ENCODE measurements at places on chromosomes 12 and 14.

DNA sequence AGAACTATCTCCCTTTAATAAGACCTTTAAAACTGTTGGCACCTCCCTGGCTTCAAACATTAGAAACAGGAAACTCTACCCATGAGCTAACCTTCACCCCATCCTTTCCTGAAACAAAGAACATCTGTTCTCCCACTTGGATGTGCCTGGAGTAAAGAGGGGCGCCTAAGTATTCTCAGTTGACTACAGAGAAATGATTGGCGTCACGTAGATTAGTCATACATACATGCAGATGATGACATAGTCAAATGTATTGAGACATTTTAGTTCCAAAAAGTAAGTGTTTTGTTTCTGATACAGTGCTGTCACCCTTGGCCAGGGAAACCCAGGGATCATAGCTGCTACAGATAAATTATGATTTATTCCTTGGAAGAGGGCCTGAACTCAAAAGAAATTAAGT lies 260.0 kb upstream of the PLEKHG7 start:
- DNase-seq: no peak

- DNase-seq: no peak
Measured at GRCh38 chr12:12088147-12088546, 17.4 kb downstream of the BCL2L14 start.

GRCh38 chr14:72682188-72682587 lies 211.7 kb downstream of the DPF3 start:
- DNase-seq: no peak

- DNase-seq: no peak
Measured at GRCh38 chr12:76259660-76260389, 88.4 kb downstream of the BBS10 start.

DNA sequence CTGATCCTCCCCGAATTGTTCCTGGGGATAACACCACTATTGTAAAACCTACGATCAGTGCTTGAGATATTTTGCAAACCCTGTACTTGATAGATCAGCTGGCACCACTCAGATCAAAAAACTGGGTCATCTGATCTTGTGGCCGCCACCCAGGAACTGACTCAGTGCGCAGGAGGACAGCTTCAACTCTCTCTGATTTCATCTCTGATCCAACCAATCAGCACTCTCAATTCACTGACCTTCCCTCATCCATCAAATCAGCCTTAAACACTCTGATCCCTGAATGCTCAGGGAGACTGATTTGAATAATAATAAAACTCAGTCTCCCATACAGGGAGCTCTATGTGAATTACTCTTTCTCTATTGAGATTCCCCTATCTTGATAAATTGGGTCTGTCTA lies 4.2 kb upstream of the XPOT start:
- no peak for DNase-seq

DNA sequence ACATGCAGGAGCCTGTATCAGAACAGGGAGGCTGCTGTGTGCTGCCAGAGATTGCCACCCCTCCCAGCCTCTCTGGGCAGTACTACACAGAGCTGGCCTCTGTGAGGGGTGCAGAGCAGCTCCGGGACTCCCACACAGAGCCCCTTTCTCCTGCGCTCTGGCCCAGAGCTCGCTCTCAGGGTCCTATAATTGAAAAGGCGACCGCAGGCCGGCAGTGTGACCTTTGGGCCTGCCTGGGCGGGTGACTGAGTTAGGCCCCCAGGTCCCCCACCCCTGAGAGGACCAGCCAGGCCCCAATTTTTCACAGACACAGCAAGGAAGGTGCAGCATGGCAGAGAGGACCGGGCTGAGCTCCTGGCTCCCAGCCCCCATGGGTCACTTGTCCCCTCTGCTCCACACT lies 136.4 kb downstream of the ZFP36L1 start:
- DNase-seq: peak; percentile 43

DNA sequence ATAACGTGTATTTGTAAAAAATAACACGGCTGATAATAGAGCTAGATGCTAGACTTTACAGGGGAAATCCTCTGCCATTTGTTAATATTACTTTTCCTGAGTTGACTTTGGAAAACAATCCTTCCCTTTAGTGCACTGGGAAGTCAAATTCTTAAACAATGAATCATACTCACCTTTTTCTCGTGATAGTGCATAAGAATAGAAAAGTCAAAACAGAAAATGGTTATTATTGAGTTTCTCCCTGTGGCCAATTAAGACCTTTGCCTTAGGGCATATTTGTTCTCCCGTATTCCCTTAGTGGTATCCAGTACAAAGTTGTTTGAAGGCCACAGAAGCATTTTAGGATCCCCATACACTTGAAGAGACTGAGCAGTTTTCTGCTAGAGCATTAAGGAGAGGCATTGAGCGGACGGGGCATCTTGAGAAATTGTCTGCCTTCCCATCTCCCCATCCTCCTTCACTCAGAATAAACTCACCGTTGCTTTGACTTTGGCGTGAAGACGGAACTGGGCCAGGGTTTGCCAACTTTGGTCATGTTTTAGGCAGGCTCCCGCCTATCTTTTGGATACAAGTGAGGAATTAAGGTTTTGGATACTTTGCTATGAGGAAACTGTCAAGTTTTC lies 171.3 kb downstream of the TMTC2 start:
- peak; percentile 69 for DNase-seq

GRCh38 chr14:20215196-20215595 lies 8.3 kb upstream of the OR11H6 start:
- DNase-seq: no peak

- peak; percentile 56 for DNase-seq
Measured at GRCh38 chr12:27822076-27822712, 42.2 kb upstream of the MANSC4 start.

GRCh38 chr14:24172261-24172860 lies 481 bp downstream of the REC8 start:
- no peak for DNase-seq

DNA sequence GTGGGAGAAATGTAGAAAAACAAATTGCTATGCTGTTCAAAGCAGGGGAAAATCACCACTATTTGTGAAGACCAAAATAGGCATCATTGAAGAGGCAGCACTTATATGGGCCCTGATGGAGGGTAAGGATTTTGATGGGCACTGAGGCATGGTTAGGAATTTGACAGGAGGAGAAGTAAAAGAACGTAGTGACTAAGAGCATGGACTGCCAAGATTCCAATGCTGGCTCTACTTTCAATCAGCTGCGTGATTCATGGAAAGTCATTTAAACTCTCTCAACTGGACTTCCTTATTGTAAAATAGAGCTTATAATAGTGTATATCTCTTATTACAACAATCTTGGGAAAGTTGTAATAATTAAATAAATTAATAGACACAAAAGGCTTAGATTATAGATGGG lies 267.7 kb upstream of the G2E3 start:
- DNase-seq: no peak

GRCh38 chr12:14164266-14164665 lies 182.9 kb upstream of the GRIN2B start:
- no peak for DNase-seq

- no peak for DNase-seq
Measured at GRCh38 chr12:114884575-114884974, 200.6 kb upstream of the TBX3 start.

DNA sequence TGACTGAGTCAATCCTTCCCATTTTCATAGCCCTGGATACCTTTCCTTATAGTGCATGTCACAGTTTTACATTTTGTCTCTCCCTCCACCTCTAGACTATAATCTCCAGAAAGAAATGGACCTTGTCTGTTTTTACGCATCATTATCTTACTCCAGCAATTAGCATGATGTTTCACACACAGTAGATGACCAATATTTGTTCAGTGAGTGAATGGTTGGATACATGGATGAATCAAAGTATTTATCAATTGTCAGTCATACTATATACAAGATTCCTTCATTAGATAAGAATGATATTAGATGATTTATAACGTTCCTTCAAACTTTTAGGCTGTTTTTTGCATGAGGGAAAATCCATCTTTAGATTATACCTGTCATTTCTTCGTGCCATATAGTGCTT lies 61.1 kb downstream of the PTHLH start:
- DNase-seq: no peak
